Upper lobe of right lung (tissue), 1 donor: ENCODE measurements at places on chromosomes 2 and 18. TPM values are rescaled to one million over a fixed set of nuclear protein-coding genes. Genes with fewer than 3 reads are reported as not detected.

- no peak overlapping the region for H3K4me3 ChIP-seq
- DNase-seq: no peak
- H3K27me3 ChIP-seq: no peaks in the 10 kb centered on the region
Measured at GRCh38 chr2:159591221-159591620, 25.1 kb downstream of the BAZ2B start.

- no peaks in the 10 kb centered on the region for H3K36me3 ChIP-seq
- DNase-seq: no peak
- H3K27me3 ChIP-seq: no peaks in the 10 kb centered on the region
Measured at GRCh38 chr2:83574614-83575013, 884.5 kb downstream of the SUCLG1 start.

DNA sequence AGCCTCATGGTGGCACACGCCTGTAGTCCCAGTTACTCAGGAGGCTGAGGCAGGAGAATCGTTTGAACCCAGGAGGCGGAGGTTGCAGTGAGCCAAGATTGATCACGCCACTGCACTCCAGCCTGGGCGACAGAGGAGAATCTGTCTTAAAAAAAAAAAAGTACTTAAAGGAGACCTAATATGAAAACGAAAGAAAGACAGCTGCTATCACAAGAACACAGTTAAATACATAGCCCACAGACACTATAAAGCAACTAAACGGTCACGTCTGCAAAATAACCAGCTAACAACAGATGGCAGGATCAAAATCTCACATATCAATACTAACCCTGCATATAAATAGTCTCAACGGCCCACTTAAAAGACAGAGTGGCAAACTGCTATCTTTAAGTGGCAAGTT, 43.9 kb upstream of the TACR1 start:
- H3K27me3 ChIP-seq: no peaks in the 10 kb centered on the region
- H3K27ac ChIP-seq: no peak overlapping the region
- H3K36me3 ChIP-seq: no peaks in the 10 kb centered on the region
- H3K4me3 ChIP-seq: no peak overlapping the region
- no peak for DNase-seq
- H3K4me1 ChIP-seq: no peaks in the 10 kb centered on the region

- no peaks in the 10 kb centered on the region for H3K27me3 ChIP-seq
- H3K4me3 ChIP-seq: no peak overlapping the region
Measured at GRCh38 chr18:22613788-22614187, 196.1 kb upstream of the CTAGE1 start.

DNA sequence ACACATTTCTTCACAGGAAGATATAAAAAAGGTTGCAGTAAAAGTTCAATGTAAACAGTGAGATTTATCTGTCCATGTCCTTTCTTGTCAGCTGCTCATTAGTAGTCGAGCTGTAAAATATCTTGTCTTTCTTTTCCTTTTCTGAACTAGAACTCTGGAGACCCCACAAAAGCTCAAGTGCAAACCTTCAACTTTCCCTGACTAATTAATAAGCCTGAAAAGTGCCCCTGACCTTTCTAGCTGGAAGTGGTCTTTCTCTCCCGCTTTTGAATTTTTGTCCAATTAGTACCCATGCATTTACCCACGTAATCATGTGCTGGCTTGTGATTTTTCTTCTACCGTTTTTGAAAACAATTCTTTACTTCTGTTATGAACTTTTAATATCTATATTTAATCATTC, 63.6 kb upstream of the EHBP1 start:
- H3K36me3 ChIP-seq: no peaks in the 10 kb centered on the region
- no peak for DNase-seq
- no peak overlapping the region for H3K4me3 ChIP-seq
- no peak overlapping the region for H3K27ac ChIP-seq
- no peaks in the 10 kb centered on the region for H3K27me3 ChIP-seq

- DNase-seq: no peak
- no peaks in the 10 kb centered on the region for H3K4me1 ChIP-seq
- H3K4me3 ChIP-seq: no peak overlapping the region
- H3K36me3 ChIP-seq: no peaks in the 10 kb centered on the region
- no peaks in the 10 kb centered on the region for H3K27me3 ChIP-seq
Measured at GRCh38 chr2:120432976-120433815, 87.3 kb downstream of the INHBB start.

DNA sequence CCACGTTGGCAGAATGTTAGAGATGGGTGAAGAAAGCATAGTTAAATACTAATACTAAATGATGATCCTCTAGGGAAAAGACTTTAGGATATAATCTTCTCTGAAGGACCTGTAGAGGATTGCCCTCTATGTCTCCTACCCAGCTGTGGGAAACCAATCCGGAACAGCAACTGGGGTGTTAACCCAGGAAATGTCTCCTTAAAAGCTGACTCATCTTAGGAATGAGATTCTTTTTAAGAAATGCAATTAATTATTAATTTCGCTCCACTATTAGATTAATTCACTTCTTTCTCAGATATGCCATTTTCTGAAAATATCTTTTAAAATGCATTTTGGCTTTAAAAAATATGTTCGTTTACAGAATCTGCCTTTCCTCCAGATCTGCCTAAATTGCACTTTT, 7.4 kb downstream of the SCN3A start:
- H3K36me3 ChIP-seq: no peaks in the 10 kb centered on the region
- H3K27me3 ChIP-seq: no peaks in the 10 kb centered on the region
- DNase-seq: no peak
- H3K27ac ChIP-seq: no peak overlapping the region
- no peak overlapping the region for H3K4me3 ChIP-seq
- H3K4me1 ChIP-seq: no peaks in the 10 kb centered on the region

- H3K27ac ChIP-seq: no peak overlapping the region
- H3K4me1 ChIP-seq: peaks cover 4% of the 10 kb centered on the region
- no peak overlapping the region for H3K4me3 ChIP-seq
- no peaks in the 10 kb centered on the region for H3K36me3 ChIP-seq
- DNase-seq: no peak
- H3K27me3 ChIP-seq: no peaks in the 10 kb centered on the region
Measured at GRCh38 chr18:56645415-56646016, 5.6 kb upstream of the WDR7 start.

DNA sequence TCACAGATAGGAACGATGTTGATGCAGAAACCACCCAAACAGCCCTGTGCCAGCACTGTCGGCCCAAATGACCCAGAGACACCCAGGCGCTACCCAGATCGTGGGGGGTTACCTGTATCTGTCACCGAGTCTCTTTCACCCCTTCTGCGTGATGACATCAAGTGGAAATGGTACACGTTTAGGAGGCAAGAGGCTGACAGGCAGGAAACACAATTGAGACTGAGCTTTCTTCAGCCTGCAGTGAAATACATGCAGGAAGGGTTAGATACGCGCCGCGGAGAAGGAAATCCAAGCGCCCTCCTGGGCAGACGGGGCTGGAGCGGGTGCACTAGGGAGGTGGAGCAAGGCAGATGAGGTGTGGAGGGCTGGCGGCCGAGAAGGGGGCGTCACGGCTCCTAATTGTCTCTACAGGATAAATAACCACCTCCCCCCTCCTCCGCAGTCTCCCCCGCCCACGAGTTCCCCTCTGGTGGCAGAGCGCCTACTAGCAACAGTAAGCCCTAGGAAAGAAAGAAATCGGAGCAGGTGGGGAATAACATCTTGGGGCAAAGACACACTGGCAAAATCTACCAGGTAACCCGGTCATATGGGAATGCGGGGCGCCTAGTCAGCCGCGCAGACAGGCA, at the start of gene RNF152:
Gene RNF152 (minus strand): TSS at position 325 of the 626 bp plus-strand sequence. CDS start 76,544 bp downstream, outside the sequence.
- H3K27ac ChIP-seq: peak within 1 kb of the TSS; percentile 82
- peaks cover 6% of the 10 kb centered on the region for H3K27me3 ChIP-seq
- peak within 1 kb of the TSS; percentile 73 for H3K4me3 ChIP-seq

DNA sequence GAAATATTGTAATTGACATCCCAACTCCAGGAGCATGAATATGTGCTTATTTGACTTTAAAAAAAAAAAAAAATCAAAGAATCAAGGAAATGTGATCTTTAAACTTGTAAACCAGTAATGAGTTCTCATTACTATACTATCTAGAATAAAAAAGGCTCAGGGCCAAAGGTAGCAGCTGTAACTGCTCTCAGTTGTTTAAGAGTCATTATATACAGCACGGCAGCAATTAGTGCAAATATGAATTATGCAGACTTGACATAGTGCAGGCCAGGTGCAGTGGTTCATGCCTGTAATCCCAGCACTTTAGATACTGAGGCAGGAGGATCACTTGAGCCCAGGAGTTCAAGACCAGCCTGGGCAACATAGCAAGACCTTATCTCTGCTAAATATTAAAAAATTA, 125.7 kb upstream of the TTC39C start:
- H3K4me1 ChIP-seq: peaks cover 14% of the 10 kb centered on the region
- H3K36me3 ChIP-seq: no peaks in the 10 kb centered on the region
- H3K27ac ChIP-seq: no peak overlapping the region
- no peaks in the 10 kb centered on the region for H3K27me3 ChIP-seq

DNA sequence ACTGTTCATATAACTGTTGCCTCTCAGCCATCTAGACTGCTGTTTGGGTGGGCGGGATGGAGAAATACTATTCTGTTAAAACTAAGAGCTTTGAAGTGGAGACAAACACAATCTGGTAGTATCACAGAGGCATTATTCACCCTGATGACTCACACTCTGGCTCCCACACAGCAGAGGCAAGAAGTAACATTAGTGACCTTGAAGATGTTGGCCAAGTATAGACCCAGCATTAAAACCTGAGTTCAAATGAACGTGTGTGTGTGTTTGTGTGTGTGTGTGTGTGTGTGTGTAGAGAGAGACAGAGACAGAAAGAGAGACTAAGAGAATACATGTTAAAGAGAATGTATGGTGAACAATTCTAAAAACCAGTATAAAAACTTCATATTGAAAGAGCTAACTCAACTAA, 22.5 kb upstream of the ACVR1 start:
- H3K4me1 ChIP-seq: no peaks in the 10 kb centered on the region
- no peak overlapping the region for H3K27ac ChIP-seq
- DNase-seq: no peak
- H3K4me3 ChIP-seq: no peak overlapping the region

DNA sequence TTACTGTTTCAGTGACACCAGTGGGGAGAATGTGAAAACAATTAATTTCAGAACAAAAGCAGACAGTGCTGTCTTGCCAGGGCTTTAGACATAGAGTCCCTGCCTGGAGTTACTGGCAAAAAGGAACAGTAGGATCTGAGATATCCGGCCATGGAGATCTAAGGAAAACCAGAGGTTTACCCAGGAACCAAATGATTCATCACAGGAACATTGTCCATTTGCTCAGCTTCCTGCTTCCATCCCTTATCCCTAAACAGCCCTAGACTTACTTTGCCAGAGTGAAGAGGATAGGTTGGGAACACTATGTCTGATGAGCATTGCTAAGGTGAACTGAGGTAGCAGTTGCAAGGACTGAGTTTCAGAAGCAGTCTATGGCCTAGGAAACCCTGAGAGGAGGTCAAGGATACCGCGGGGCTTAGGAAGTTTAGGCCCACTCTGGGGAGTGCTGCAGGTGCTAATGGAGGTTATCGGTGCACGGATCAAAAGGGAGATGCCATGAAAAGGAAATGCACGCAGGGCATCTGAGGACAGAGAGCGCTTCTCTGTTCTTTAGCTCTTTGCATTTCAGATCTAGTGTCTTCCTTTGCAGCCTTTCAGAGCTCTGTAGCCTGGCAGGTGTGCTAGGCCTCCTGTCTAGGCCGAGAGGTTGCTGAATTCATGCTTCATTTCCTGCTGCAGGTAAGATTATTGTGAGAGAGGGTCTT, 223.9 kb downstream of the CDCA7 start:
- H3K4me1 ChIP-seq: no peaks in the 10 kb centered on the region
- no peaks in the 10 kb centered on the region for H3K27me3 ChIP-seq
- H3K36me3 ChIP-seq: no peaks in the 10 kb centered on the region

- H3K27me3 ChIP-seq: no peaks in the 10 kb centered on the region
- no peaks in the 10 kb centered on the region for H3K4me1 ChIP-seq
- no peak overlapping the region for H3K27ac ChIP-seq
- no peak overlapping the region for H3K4me3 ChIP-seq
- no peaks in the 10 kb centered on the region for H3K36me3 ChIP-seq
Measured at GRCh38 chr2:123518367-123518766, 506.7 kb upstream of the CNTNAP5 start.

DNA sequence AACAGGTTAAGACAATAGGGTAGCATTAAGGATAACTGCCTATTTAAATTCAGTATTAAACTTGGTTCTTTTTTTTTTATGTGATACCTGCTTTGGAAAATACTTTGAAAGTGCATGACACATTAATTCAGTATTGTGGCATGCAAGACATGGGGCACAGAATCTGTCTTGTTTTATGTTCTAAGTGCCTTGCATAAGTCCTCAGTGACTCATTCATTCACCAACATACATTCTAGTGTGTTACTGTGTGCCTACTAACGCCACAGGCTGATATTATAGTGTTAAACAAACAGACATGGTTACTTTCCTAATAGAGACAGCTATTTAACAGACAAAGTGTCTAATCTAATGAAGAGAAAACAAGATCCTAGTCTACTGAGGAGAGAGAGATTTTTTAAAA, 91.7 kb downstream of the GCA start:
- H3K27ac ChIP-seq: no peak overlapping the region
- H3K4me3 ChIP-seq: no peak overlapping the region
- no peaks in the 10 kb centered on the region for H3K36me3 ChIP-seq
- DNase-seq: no peak
- no peaks in the 10 kb centered on the region for H3K27me3 ChIP-seq

- peaks cover 4% of the 10 kb centered on the region for H3K4me1 ChIP-seq
- H3K4me3 ChIP-seq: no peak overlapping the region
- no peaks in the 10 kb centered on the region for H3K36me3 ChIP-seq
Measured at GRCh38 chr18:43574974-43575373, 297.7 kb upstream of the SYT4 start.

DNA sequence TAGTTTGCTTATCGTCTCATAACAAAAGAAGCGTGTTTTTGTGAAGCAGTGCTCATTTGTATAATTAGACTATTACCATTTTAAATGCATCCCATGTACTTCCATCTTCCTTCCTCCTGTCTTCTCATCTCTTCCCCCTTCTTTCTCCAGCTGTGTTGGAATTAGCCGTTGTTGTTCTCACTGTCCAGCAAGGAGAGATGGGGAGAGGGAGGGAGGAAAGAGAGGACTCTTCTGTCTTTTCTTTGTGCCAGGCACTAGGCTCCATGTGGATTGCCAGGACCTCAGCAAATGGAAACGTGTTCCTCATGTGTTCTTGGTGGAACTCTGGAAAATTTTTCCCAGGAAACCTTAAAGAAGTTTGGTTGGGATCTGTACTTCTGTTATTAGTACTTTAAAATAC, 131.7 kb downstream of the PHLPP1 start:
- no peak overlapping the region for H3K27ac ChIP-seq
- H3K27me3 ChIP-seq: no peaks in the 10 kb centered on the region
- DNase-seq: no peak

DNA sequence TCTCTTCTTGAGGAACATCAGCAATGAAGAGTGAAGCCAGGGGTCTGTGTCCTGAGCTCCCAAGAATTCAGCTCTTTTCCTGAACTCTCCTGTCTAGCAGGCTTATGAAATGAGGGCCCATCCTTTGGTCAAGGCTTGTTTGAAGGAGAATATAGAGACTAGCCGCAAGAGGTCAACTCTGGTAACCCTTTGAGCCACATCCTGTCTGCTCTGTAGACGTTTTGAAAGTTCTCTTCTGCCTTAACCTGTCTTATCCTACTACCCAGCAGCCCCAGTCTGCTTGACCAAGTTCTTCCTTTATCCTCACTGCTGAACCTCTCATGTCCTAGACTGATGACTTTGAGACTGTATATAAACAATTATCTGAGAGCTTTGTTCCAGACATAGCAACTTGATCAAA, 5.4 kb downstream of the SEMA4F start:
- H3K4me3 ChIP-seq: no peak overlapping the region
- no peaks in the 10 kb centered on the region for H3K36me3 ChIP-seq
- H3K4me1 ChIP-seq: peaks cover 8% of the 10 kb centered on the region
- DNase-seq: no peak
- no peak overlapping the region for H3K27ac ChIP-seq

The GPAT2 gene
- 3.2 TPM for total RNA-seq

The ADRA2B gene
- 0.14 TPM for total RNA-seq

The EML6 gene
- 1.4 TPM for total RNA-seq

The PRSS56 gene
- not detected for total RNA-seq

The AKAIN1 gene
- not detected for total RNA-seq

The FIGN gene
- total RNA-seq: 6.5 TPM

The UGT1A5 gene
- not detected for total RNA-seq

The SERPINE2 gene
- 7.3 TPM for total RNA-seq
